Inflammatory macrophage treated with lipopolysaccharide for 1 hour (primary cell): ENCODE measurements at places on chromosomes 4 and X.

DNA sequence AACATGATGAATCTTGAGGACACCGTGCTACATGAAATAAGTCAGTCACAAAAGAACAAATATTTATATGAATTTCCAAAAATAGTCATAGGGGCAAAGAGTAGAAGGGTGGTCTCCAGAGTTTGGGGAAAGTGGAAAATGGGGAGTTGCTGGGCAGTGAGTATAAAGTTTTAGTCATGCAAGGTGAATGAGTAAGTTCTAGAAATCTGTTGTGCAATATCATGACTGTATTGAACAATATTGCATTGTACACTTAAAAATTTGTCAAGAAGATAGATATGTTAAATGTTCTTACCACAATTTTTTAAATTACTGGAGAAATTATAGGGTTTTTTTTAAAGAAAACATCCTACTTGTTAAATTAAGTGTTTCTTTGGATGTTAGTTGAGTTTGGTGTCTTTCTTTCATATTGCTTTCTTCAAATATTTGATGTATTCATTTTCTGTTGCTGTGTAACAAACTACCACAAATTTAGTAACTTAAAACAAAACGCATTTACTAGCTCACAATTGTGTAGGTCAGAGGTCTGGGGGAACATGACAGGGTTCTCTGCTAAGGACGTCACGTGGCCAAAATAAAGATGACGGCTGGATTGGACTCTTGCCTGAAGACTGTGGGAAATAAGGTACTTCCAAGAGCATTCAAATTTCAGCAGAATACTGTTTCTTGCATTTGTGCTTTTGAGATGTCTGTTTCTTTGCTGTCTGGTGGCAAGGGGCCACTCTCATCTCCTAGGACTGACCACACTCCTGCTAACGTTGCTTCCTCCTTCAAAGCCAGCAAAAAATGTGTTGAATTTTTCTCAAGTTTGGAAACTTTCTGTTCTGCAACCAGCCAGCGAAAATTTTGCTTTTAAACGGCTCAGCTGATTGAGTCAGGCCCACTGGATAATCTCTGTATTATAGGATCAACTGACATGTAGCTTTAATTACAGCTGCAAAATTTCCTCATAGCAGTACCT is 76.7 kb downstream of the CPEB2 start:
- DNase-seq: peak; percentile 49

GRCh38 chr4:8039853-8040252 is 100.2 kb upstream of the AFAP1 start:
- no peak for DNase-seq

DNA sequence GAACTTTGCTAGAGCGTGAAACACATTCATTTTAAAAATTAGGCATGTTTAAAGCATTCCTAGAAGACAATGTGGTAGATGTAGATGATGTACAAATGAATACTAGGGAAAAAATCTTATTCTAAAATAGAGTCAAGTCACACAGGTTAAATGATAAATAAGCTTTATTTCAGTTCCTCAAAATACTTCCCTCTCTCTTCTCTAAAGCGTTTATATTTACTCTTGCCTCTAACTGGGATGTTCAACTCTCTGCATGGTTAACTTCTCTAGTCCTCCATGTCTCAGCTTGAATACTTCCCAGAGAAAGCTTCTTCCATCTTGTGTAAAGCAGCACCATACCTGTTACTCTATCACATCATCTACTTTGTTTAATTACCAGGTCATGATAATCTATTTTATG is 30.9 kb upstream of the GLRA3 start:
- no peak for DNase-seq

GRCh38 chrX:53318766-53319353 is 37.5 kb upstream of the IQSEC2 start:
- no peak for DNase-seq

DNA sequence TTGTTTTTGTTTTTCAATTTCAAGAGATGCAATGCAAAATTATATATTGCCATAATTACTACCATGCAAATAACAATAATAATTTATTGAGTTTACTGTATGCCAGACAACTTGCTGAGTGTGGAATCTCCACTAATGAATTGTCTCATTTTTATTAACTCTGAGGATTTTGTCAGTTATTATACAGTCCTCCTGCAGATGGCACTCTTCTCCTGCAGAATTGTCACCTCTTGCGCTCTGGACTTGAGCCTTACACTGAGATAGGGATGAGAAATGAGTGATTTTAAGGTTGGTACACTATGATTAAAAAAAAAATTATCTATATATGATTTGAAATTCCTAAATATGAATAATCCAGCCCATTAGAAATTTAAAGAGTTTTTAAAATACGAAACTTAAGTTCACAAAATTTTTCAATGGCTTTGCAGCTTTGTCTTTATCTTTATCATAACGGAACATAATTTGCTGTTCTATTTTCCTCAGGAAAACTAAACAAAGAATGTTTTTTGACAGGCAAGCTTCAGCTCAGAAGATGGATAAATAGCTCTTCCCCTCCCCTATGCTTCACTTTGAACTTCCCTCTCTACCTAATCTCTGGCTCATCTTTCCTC is 12.7 kb upstream of the PAQR3 start:
- DNase-seq: peak; percentile 24

DNA sequence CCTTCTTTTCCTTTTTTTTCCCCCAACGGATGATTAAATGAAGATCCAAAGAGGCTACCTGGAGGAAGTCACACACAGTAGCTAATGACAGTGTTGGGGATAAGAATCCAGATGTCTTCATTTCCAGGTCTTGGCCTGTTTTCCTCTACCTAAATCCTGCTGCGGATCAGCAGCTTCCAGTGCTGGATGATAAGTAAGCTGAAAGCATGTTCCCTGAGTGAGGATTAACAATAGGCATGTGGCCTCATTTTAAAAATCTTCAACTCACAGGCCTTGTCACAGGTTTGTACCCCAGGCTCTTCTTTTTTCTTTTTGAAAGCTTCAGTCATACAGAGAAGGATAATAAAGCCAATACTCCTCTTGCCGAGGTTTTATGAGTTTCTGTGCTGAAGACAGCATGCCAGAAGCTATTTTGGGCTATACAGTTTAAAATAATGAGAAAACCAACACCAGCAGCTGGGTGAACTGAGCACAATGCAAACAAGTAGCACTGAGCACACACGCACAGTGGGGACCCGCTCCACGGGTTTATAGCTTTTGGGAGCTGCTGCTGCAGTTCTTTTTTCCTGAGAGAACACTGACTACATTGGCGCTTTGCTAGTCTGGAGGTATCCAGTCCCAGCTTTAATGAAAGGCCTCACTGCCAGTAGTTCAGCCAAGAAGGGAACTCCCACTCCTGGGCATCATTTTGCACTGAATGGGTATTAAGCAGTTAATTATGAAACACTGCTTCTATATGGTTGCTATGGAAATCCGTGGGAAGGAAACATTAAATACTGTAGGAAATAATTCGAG is 184.2 kb upstream of the CTSO start:
- DNase-seq: no peak

DNA sequence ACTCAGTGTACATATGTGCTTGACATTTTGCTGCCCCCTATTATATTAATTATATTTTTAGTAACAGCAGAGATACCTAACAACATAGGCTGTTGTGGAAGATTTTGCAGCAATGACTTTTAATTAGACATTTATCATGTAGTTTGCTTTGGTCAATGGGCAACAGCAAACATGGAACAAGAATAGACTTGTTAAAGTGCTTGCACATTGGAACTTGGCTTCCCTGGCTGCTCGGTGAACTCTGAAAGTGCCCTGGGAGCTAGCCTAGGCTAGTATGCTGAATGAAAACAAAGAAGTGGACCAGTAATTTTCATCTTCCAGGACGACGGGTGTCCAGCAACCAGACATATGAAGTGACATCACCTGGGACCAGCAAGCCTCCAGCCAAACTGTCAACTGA is 1157.1 kb downstream of the ARAP2 start:
- DNase-seq: no peak

DNA sequence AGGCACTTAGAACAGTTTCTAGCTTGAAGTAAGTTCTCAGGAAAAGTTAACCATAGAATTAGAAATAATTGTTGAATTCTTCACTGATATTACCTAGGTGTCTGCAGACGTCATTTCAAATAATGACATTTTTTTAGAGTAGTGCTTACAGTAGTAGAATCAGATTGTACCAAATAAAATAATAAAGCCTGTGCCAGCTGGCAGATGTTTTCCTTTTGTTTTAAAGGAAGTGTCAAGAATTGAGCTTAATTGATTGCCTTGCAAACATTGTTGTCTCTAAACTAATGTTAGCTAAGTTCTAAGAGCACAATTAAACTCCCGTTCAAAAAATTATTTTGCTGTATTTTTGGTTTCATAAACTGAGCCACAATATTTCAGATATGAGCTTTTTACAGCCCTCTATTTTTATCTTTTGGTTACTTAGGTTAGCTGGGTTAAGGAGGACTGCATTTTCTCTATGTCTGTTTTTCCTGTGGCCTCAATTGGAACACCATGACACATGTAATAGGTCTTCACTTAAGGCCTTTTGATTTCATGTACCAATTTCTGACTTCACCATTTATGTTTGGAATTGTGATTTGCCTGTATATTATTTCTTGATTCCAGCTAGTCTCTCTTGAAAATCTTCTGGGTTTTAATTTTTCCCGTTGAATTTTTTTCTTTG is 64.2 kb downstream of the DCUN1D4 start:
- no peak for DNase-seq

- DNase-seq: no peak
These were observed 45.5 kb downstream of the SUPT20HL1 start for GRCh38 chrX:24405959-24406358.

DNA sequence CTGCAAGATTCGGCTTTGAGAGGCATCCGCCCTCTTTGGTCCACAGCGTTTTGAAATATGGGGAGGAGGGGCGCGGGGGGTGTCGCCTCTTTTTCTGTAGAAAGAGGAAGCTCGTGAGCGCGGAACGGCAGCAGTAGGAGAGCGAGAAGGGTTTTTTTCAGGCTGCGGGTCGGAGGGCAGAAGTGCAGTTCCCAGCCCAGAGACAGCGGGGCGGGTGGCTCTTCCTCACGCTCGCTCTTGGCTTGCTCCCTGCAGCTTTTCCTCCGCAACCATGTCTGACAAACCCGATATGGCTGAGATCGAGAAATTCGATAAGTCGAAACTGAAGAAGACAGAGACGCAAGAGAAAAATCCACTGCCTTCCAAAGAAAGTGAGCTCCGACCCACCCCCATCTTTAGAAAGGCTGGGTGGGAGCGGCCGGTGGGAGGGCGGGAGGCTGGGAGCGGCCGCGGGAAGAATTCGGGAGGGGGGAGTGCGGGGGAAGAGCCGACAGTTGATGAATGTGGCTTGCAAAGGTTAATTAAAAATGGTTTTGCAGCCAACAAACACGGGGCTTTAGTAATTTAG is 1.2 kb downstream of the TMSB4X start:
- DNase-seq: peak; percentile 73

DNA sequence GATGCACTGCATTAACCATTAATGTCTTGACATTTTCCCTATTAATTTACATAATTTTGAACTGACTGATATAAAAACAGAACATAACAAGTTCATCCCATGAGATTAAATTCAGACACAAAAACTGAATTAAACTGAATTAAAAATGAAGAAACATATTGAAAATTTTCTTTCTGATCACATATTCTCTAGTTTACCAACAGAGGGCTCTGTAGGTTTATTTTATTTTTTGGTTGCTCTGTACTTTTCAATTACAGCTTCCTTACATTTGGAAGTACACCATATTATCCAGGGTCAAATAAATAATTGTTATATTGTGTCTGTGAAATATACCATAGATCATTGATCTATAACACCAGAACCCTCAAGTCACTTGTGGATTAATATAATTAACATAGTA is 27.3 kb upstream of the CT83 start:
- no peak for DNase-seq

- peak; percentile 77 for DNase-seq
These were observed 38.7 kb upstream of the SLC16A2 start for GRCh38 chrX:74382613-74383012.

DNA sequence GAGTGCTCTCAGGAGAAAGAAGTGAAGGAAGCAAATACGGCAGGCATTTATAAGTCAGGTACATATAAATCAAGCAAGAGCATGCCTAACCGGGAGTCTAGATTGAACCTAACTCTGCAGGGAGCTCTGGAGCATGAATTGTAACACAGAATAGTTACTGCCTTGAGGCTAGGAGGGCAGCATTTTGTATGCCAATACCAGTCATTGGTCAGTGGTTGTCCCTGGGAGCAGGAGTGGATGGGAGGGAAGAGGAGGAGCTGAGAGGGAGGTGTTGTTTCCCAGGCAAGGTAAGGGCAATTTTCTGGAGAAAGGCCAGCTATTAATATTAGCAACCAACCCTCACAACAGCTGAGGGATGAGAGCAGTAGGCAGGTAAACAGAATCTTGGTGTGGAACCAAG is 224.7 kb upstream of the DCAF8L1 start:
- no peak for DNase-seq

GRCh38 chr4:52373650-52374049 is 285.5 kb downstream of the USP46 start:
- no peak for DNase-seq

- DNase-seq: no peak
These were observed 27.7 kb downstream of the ENPP6 start for GRCh38 chr4:184189966-184190365.

DNA sequence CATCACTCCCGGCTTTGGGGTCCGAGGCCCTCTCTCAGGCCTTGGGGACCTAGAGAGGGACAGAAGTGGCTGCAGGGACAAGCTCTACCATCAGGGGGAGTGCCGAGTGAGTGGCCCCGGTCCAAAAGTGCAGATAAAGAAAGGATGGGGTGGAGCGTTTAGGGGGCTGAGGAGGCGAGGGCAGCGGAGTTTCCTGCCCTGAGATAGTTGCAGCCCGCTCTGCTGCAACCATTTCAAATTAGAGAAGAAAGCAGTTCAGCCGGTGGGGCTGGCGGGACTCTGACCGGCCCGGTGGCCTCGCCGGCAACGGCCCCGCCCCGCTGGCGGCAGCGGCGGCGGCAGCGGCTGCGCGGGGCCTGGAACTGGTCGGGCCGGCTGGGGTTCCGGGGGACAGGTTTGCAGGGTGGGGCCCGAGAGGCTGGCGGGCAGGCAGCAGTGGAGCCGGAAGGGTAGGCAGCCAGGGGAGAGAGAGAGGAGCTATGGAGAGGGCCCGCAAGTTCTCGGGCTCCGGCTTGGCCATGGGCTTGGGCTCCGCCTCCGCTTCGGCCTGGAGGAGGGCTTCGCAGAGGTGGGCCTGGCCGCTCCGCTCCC is 7.6 kb downstream of the DLG3 start:
- DNase-seq: peak; percentile 62

DNA sequence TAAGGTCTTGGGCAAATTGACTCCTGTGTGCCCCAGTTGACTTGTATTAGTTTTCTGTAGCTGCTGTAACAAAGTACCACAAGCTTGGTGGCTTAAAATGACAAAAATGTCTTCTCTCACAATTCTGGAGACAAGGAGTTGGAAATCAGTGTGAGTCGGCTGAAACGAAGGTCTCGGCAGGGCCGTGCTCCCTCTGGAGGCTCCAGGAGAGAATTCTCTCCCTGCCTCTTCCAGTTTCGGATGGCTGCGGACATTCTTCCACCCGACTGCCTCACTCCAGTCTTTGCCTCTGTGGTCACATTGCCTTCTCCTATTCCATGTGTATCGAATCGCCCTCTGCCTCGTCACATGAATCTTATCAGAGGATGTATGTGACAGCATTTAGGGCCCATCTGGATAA is 66.0 kb upstream of the PHOX2B start:
- no peak for DNase-seq
